ENCODE measurements at places on chromosomes 3 and 15. TPM values are rescaled to one million over a fixed set of nuclear protein-coding genes. Genes with fewer than 3 reads are reported as not detected.

Gene GRAMD1C
- 4.2 TPM for polyA plus RNA-seq

Gene DAPK2
- polyA plus RNA-seq, result 18.3 TPM

Gene PIGZ
- polyA plus RNA-seq, result 1.0 TPM

Gene PSTPIP1
- 2.3 TPM for polyA plus RNA-seq

Gene CHRFAM7A
- polyA plus RNA-seq, result 4.6 TPM
